Activated naive CD4-positive, alpha-beta T cell treated with anti-CD3 and anti-CD28 coated beads for 36 hours (primary cell): ENCODE measurements at places on chromosomes 3 and 15. TPM values are rescaled to one million over a fixed set of nuclear protein-coding genes. Genes with fewer than 3 reads are reported as not detected.

Gene ECE2
- total RNA-seq: not detected

DNA sequence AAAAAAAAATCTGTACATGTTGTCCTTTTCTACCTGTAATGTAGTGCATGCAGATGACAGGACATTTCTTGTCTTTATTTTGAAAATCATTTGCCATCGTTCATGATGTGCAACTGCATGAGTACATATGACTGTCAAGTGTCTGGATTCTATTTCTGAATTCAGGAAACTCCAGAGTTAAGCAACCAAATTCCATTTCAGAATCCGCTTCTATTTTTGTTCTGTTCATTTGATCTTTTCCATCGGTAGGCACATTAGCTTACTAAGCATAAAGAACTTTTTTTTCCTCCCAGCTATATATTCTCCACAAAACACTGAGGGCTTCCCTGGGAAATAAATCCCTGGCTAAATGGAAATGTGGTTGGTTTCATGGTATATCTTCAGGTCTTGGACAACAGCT, 365.6 kb downstream of the PTPRG start:
- H3K27ac ChIP-seq: no peak overlapping the region
- DNase-seq: no peak

DNA sequence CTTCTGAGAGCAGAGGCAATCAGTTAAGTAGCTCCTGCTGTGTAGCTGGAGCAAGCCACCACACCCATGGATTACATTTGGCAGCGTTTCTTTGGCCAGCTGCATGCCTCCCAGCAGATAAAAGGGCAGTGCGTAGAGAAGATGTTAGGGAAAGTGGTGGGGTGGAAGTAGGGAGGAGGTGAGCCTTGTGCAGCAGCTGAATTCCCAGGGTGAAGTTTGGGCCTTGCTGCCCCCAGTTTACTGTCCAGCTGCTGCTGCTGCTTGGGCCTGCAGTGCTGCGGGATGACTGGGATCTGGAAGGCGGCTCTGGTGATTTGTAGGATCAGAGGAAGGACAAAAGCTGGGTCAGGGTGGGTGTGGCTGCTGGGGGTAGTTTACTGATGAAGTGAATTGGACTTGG, 318.7 kb upstream of the C2CD4B start:
- no peaks in the 10 kb centered on the region for H3K4me1 ChIP-seq
- H3K4me3 ChIP-seq: no peak overlapping the region
- no peaks in the 10 kb centered on the region for H3K36me3 ChIP-seq
- no peak for DNase-seq
- no peaks in the 10 kb centered on the region for H3K27me3 ChIP-seq
- H3K27ac ChIP-seq: no peak overlapping the region

Gene CYB561D2
- total RNA-seq: 11.0 TPM

DNA sequence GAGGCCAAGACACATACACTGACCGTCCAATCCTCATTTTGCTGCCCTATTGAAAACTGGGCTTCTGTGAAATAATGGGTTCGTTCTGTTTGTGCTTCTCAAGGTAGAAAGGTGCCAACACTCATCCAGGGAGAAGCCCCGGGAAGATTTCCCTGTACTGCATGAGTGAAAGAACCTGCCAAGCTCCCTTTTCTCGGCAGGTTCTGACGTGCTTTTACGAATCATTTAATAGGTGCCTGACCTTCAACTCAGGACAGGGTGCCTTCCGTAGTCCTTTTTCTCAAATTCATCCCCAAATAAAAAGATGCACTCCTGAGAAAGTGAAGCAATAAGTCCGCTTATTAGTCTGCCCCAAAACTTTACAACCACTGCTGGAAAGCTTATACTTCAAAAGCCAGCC, 64.2 kb downstream of the B3GNT5 start:
- H3K36me3 ChIP-seq: no peaks in the 10 kb centered on the region
- no peak overlapping the region for H3K27ac ChIP-seq
- H3K27me3 ChIP-seq: peaks cover 3% of the 10 kb centered on the region
- H3K4me1 ChIP-seq: peaks cover 18% of the 10 kb centered on the region
